ENCODE measurements at places on chromosomes 16 and 17.
A peak's percentile ranks its signal among the peaks of the same experiment; 100 is the strongest.

- DNase-seq = no peak
Observed at GRCh38 chr17:52148969-52149351, 9.6 kb downstream of the CA10 start.

DNA sequence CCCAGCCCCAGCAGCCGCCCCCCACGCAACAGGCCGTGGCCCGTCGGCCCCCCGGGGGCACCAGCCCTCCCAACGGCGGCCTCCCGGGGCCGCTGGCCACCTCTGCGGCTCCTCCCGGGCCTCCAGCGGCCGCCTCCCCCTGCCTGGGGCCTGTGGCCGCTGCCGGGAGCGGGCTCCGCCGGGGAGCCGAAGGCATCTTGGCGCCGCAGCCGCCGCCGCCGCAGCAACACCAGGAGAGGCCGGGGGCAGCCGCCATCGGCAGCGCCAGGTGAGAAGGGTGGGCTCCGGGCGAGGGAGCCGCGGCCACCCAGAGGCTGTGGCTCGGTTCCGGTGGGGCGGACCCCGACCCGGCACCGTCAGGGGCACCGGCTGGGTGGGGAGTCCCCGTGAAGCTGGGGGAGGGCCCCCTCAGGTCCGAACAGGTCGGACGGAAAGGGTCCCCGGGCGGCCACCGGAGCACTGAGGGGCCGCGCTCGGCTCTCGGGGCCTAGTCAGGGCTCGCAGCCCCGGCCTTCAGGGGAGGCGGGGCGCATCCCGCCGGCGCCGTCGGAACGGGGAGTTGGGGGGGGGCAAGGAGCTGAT lies 583 bp downstream of the ATXN2L start:
- DNase-seq = peak; percentile 52

GRCh38 chr16:19184823-19185509 lies 16.9 kb downstream of the SYT17 start:
- DNase-seq = no peak

GRCh38 chr17:66781135-66781534 lies 53.8 kb upstream of the CACNG5 start:
- no peak for DNase-seq

DNA sequence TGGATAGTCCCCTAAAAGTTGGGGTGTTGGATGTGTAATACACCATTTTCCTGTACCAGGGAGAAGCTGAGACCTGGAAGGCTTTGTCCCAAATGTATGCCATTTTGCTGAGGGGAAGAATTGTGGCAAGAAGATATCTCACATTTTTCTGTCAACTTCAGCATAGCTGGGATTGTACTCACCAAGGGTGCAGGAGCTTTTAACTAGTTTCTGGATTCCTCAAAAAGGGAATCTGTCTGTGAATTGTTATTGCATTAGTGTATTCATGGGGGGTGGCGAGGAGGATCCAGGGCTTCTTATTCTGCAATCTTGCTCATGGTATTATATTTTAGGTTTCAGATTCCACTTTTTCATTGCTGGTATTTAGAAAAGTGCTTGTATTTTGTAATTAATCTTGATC lies 208.2 kb upstream of the MYOCD start:
- DNase-seq = no peak

GRCh38 chr16:70481929-70482536 lies 27.6 kb downstream of the FCSK start:
- no peak for DNase-seq

DNA sequence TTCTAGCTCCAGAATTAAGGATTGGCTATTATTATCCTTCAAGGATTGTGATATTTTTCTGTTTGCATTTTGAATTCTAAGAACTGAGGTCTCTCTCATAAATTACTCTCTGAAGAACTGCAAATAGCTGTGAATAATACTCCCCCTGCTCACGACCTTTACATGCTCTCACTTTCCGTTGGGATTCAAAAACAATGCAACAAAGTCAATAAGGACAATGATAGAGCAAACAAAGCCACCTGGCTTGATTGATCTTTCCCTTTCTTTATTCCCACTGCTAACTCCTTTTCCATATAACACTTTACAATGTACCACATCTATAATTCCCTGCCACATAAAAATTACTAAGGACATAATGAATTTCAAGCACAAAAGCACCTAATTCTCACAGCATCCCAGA lies 523.0 kb upstream of the CA10 start:
- DNase-seq = no peak

- no peak for DNase-seq
Observed at GRCh38 chr16:2170587-2171435, 15.2 kb downstream of the TRAF7 start.
